Endothelial cell of umbilical vein (primary cell): ENCODE measurements at places on chromosomes 6 and 20. TPM values are rescaled to one million over a fixed set of nuclear protein-coding genes. Genes with fewer than 3 reads are reported as not detected.
A peak's percentile ranks its signal among the peaks of the same experiment; 100 is the strongest.

- DNase-seq: no peak
These were observed 48.9 kb downstream of the HIVEP1 start for GRCh38 chr6:12060780-12061609.

GRCh38 chr20:53738945-53739798, 145.5 kb upstream of the ZNF217 start:
- no peak for DNase-seq

GRCh38 chr6:154448448-154449096, 61.9 kb downstream of the CNKSR3 start:
- DNase-seq: peak; percentile 77

Gene PRR18
- total RNA-seq: not detected in 2 replicates

Gene MEI4
- total RNA-seq: not detected in 2 replicates

DNA sequence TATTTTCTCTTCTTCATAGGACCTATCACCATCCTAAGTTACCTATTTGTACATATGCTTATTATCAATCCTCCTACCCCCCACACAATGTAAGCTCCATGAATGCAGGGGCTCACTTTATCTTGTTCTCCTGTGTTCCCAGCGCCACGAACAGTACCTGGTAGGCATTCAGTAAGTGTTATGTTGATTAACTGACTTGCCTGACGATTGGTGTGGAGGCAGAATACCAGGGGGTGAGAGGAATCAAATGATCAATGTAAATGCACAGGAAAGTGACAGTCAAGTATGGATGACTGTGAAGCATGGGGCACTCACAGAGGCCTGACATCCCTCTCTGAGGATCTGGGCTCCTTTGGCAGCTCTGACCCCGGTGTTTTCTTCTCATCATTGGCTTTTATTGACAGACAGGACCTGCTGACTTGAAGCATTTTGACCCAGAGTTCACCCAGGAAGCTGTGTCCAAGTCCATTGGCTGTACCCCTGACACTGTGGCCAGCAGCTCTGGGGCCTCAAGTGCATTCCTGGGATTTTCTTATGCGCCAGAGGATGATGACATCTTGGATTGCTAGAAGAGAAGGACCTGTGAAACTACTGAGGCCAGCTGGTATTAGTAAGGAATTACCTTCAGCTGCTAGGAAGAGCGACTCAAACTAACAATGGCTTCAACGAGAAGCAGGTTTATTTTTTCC, 6.1 kb upstream of the IFT52 start:
- DNase-seq: no peak

GRCh38 chr6:82365016-82365795, 1.6 kb downstream of the TPBG start:
- peak; percentile 24 for DNase-seq

DNA sequence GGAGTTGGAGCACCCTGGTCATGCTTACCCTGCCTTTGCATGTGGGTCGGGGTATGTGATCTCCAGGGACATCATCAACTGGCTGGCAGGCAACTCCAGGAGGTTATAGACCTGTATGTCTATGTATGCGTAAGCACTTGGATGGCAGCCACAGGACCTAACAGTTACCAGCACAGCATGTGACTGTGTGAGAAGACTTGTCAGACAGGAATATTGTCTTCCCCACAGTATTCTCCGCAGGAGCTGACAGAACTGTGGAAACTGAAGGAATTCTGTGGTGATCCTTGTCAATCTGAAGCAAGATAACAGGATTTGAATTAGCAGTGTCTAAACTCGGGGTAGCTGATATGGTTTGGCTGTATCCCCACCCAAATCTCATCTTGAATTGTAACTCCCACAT, 59.2 kb downstream of the TMEM244 start:
- no peak for DNase-seq
